ENCODE measurements at places on chromosomes 7 and 10. TPM values are rescaled to one million over a fixed set of nuclear protein-coding genes. Genes with fewer than 3 reads are reported as not detected.
A peak's percentile ranks its signal among the peaks of the same experiment; 100 is the strongest.

DNA sequence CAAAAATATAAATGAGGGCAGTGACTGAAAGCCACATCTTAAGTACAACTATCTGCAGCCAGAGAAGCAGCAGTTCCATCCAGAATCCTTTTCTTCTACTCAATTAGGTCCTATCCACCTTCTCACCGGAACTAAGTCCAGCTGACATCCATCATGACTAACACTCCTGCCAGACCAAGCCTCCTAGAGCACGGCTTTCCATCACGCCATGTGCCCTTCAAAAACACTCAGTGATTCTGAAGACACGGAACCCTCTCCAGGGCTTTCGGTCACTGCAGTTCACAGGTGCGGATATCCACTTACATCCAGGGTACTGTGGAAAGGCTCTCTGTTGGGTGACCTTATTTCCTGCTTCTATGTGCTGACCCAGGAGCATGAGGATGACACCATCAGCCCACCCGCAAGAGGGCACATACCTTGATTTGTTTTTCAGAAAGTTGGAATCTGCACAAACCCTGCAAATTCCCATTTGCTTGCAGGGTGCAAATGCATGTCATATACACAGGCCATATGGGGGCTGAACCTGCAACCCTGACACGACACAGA lies 64.3 kb downstream of the FAM171A1 start:
- DNase-seq, result no peak

TRIM50 gene
- total RNA-seq, result 0.16 TPM

DNA sequence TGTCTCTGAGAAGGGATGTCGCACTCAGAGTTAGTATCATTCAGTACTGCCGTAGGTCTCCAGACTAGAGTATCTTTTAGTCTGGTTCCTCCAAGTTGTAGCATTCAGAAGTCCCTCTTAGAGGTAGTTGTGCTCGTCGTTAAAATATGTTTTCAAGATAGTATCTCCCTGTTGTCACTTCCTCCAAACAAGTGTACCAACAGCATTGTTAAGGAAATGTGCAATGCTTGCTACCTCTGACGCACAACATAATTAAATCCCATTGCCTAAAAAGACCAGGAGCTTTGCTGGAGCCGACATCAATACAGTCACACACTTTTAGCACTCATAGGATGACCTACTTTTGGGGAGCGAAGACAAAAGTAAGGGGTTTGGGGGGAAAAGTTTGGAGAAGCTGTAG lies 80.0 kb upstream of the STK17A start:
- DNase-seq, result no peak

GRCh38 chr10:5464546-5464945 lies 34.8 kb downstream of the CALML5 start:
- no peak for DNase-seq

- DNase-seq, result no peak
These were observed 259.9 kb downstream of the PTPRN2 start for GRCh38 chr7:158327571-158328180.

HSPA12A gene
- 17.3 TPM for total RNA-seq

DNA sequence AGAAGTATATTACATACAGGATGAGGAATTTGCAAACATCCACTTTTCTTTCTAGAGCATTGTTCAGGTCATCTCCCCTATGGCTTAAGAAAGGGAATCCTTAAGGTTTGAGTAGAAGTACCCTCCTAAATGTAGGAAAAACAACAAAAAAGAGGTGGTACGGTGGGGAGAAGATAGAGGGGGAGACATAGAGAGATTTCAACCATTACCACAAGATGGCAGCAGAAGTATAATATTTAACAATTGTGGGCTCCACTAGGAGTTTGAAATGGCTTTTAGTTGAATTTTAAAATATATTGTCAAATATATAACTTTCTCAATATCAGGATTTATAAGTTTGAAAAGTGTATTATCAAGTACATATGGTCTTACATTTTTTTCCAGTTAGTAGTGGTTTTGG lies 72.7 kb upstream of the PRKG1 start:
- DNase-seq, result no peak

GRCh38 chr10:51269821-51270220 lies 195.5 kb downstream of the PRKG1 start:
- no peak for DNase-seq

- DNase-seq, result no peak
These were observed 245.0 kb upstream of the SORCS1 start for GRCh38 chr10:107409522-107409921.

PNLIPRP3 gene
- not detected for total RNA-seq

DNA sequence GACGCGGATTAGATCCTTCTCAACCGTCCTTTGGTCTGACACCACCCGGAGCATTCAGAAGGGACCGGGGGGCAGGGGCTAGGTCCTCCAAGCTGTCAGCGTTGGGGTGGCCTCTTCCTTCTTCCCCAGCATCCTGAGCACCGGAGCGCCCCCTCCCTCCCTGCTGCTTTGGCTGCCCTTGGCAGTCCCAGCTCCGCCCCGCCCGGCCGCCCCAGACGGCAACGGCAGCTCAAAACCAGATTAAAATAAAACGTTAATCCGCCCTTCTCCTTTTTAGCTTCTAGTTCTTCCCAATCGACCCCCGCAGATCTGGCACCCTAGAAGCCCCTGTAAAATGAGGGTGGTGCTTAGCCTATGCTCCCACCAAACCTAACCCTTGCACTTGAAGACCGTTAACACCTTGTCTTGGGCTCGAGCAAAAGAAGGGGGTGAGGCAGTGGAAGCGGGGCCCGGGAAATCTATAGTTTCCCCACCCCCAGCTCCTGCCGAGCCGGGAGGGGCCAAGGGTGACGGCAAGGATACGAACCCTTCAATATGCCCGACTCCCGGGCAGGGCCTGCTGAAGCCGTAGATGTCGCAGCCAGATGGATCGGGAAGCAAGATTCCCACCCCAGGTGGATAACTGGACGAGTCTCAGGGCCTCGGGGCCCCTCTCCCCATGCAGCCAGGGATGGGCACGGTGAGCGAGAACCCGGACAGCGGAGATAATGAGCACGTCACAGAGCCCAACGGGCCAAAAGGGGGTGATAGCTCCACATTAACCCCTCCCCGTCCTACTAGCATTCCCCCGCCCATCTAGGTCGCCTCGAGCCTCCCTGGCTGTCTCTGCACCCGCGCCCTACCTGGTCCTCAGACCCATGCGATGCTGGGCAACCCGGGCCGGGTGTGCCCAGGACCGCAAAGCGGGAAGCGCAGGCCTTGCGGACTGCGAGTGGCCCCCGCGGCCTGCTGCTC lies 169.7 kb downstream of the NRF1 start:
- DNase-seq, result no peak

GRCh38 chr7:36153571-36154097 lies 580 bp downstream of the EEPD1 start:
- DNase-seq, result no peak

SPACDR gene
- total RNA-seq, result not detected

LIPN gene
- total RNA-seq, result not detected

DNA sequence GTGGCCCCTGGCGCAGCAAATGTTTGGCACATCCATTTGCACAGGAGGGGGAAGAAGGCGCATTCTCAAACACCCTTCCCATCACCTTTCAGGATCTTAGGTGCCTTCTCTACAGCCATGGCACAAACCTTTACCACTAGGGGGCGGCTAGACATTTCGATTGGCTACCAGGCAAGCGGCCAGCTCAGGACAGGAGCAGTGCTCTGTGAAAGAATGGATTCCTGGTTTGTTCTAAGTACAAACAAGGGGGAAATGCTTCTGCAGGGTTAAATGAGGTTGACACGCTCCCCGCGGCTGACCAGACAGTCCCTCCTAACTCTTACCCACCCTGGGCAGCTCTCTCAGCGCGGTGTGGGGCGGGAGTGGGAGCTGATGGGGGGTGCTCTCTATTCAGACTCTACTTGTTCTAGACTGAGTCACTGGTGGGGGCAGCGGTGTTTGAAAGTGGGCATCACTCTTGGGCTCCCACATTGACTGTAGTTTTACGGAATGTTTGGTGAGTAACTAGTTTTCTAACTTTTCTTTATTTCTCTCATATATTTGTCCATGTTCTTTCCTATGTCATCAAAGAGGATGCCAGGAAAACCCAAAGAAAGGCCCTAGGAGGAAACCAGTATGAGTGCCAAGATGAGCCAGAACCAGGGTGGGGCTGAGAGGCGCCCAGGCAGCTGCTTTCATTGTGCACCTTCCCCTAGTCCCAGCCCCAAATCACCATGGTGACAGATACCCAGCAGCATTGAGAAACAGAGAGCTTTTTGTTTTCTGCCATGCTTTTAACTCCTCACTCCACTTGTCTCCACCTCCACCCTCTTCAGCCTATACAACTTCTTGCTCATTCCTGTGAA lies 61.4 kb upstream of the GPR158 start:
- peak; percentile 65 for DNase-seq

DNA sequence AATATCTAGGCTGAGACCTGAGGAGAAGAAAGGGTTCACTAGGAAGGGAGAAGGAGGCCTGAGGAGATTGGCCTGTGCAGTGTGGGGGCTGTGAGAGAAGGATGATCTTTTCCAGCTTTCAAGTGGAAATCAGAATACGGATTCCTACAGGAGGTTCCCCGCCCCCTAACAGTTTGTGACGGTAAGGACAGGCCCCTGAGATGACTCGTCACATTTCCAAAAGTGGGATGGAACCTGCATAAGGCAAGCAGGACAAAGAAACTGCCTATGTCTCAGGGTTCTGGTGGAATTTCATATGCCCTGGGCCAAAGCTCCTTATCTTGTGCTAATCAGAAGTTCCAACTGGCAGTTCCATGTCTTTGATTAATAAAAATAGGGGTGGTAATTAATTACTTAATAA lies 275.6 kb downstream of the SNX10 start:
- DNase-seq, result no peak

GRCh38 chr7:131970602-131971001 lies 414.2 kb upstream of the PODXL start:
- no peak for DNase-seq

VWA2 gene
- 3.6 TPM for total RNA-seq

SVOPL gene
- 0.78 TPM for total RNA-seq

TMEM248 gene
- total RNA-seq, result 54.4 TPM

OPN4 gene
- not detected for total RNA-seq

DNA sequence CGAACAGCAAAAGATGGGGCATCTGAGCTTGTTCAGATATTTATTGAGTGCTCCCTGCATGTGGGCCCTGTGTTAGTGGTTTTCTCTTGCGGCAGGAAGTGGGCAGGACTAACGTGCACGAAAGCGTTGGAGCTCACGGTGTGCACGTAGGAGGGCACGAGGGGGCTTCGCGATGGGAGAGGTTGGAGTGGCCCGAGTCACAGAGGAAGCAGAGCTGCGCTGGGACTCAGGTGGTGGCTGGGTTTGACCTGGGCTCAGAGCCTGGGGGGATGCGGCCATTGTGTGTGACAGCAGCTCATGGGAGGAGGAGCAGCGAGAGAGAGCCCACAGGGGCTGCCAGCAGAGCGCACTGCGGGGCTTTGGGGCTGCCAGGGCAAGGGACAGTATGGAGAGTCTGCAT lies 7.7 kb downstream of the ZSCAN25 start:
- no peak for DNase-seq

GRCh38 chr7:152048051-152048450 lies 22.6 kb downstream of the GALNT11 start:
- DNase-seq, result no peak

ZNF316 gene
- 18.2 TPM for total RNA-seq

MBL2 gene
- total RNA-seq, result not detected

DNA sequence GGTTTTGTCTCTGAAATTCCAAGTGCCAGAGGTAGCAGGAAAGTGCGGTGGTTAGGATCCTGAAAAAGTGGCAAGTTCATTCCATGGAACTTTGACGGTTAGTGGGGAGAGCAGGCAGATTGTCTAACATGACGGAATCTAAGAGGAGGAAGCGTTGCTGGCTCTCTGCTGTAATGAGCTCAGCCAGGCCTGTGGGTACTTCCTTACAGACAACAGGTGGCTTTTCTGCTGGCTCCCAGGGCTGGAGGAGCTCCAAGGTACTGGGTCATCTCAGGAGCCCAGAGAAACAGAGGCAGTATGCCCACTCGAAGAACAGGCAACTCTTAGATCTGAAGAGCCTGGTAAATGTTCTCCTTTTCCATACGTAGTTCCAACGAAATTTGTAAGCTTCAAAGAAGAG lies 3.1 kb upstream of the AIFM2 start:
- DNase-seq, result no peak

- no peak for DNase-seq
These were observed 51.3 kb upstream of the NFE2L3 start for GRCh38 chr7:26100406-26101339.
